ENCODE measurements at places on chromosomes 7 and 10.

- no peak for DNase-seq
Observed at GRCh38 chr7:69871213-69871885, 273.1 kb downstream of the AUTS2 start.

GRCh38 chr7:31883761-31884164 is 186.4 kb downstream of the PDE1C start:
- no peak for DNase-seq

- no peak for DNase-seq
Observed at GRCh38 chr10:454860-455259, 234.6 kb downstream of the DIP2C start.

- DNase-seq = no peak
Observed at GRCh38 chr7:85052056-85052737, 134.7 kb downstream of the SEMA3D start.

- no peak for DNase-seq
Observed at GRCh38 chr10:107485019-107485418, 320.5 kb upstream of the SORCS1 start.

DNA sequence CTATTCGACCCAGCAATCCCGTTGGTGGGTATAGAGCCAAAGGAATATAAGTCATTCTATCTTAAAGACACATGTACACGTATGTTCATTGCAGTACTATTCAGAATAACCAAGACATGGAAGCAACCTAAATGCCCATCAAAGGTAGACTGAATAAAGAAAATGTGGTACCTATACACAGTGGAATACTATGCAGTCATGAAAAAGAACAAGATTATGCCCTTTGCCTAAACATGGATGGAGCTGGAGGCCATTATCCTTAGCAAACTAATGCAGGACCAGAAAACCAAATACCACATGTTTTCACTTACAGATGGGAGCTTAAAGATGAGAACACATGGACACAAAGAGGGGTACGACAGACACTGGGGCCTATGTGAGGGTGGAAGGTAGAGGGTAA is 845.3 kb downstream of the TYW1 start:
- no peak for DNase-seq

GRCh38 chr10:71856619-71857018 is 5.6 kb upstream of the PSAP start:
- no peak for DNase-seq

GRCh38 chr7:113404245-113404644 is 285.9 kb upstream of the SMIM30 start:
- no peak for DNase-seq

DNA sequence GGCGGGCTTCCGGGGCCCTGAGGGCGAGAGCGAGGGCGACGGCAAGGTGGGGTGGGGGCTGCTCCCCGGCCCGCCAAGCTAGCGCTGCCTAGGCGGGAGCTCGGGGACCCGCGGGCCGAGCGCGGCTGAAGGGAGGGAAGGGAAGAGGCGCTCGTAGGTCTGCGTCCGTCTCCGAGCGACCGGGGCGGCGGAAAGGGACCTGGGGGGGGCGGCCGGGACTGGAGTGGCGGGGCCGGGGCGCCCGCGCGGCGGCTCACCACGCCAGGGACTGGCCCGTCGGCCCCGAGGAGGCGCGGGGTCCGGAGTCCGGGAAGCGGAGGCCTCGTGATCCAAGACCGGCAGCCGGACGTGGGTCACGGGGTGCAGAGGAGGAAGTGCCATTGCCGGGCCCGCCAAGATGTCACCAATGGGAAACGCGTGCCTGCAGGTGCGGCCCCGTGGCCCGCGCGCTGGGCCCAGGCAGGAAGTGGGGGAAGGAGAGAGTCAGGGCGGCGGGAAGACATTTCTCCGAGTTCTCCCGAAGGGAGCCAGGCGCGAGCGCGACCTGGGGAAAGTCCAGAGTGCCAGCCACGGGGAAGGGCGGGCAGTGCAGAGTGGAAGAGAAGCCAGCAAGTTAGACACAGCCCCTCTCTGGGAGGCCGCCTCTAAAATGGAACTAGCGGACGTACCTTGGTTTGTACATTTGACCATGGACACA is 11.9 kb downstream of the HNRNPF start:
- DNase-seq = peak; percentile 65

- no peak for DNase-seq
Observed at GRCh38 chr7:132622081-132622480, 45.8 kb upstream of the PLXNA4 start.

- no peak for DNase-seq
Observed at GRCh38 chr7:137870684-137871083, 23.9 kb upstream of the DGKI start.

- peak; percentile 50 for DNase-seq
Observed at GRCh38 chr10:75972491-75973276, 541.3 kb downstream of the LRMDA start.

DNA sequence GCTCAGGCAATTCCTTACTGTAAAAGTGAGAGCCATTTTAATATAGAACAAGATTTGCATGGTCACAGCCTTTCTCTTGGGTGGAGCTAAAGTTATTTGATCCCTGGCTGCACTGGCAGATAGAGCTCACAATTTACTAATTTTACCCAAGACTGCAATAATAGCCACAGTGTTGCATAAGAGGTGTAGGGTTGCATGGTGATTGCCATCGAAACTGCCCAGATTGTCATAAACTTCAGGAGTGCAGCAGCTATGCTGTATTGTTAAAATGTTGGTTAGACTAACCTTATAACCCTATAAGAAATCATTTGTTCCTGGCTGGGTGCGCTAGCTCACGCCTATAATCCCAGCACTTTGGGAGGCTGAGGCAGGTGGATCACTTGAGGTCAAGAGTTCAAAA is 50.0 kb downstream of the VCL start:
- no peak for DNase-seq

Data from NCI-H510A treated with DMSO at 0.1 percent for 48 hours (cell line).